ENCODE measurements at places on chromosomes 4 and X.
A peak's percentile ranks its signal among the peaks of the same experiment; 100 is the strongest.

DNA sequence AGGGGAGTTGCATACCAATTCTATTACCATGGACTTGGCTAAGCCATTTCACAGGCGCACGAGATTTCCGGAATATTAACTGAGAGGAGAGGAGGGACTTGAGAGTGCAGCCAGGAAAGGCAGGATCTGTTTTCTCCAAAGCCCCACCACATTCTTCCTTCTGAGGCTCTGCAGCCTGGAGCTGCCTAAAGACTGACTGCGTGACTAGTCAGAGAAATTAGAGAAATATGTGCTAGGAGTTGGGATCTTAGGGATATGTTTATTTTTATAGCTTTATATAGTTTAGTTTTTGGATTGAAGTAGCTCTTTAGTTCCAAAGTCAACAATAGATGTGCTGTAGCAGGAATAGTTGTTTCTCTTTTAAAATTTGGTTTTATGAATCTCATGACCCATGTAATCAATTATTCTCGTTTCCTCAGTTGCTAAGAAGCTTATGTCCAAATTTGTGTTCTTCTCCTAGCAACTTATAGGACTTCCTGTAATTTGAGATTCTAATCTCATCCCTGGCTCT, 300.1 kb upstream of the DDX53 start:
- DNase-seq = no peak

- no peak for DNase-seq
Observed at GRCh38 chrX:42943051-42943974, 165.3 kb upstream of the PPP1R2C start.

GRCh38 chr4:37648084-37648817, 37.9 kb downstream of the RELL1 start:
- DNase-seq = no peak

DNA sequence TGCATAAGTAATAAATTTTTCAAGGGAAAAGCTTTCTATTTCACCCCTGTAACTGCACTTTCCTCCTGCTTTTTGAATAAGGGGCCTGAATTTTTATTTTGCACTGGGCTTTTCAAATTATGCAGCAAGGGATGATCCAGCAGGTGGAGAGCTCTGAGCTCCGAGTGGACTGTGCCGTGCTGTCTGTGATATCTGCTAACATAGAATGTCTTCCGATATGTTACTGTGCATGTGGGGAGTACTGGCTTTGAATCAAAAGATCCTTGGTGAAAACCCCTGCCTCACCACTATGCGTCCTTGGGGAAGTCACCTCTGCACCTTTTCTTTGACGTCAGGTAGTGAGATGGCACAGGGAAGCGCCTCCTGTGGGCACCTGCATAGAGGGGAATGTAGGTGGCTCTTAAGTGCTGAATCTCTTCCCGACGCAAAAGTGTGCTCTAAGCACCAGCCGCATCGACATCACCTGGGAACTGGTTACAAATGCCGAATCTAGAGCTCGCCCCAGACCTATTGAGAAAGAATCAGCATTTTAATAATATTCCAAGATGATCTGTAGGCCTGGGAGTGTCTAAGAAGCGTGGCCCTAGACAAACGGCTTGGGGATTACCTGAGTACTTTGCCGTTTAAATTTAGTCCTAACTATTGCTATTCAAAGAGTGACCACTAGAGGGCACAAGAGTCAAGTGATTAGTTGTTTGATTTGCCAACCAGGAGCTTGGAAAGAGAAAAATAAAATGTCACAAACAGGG, 19.2 kb upstream of the WFS1 start:
- peak; percentile 63 for DNase-seq

GRCh38 chr4:82360298-82361177, 13.3 kb downstream of the HNRNPD start:
- no peak for DNase-seq

GRCh38 chr4:3247399-3248177, 1.4 kb upstream of the MSANTD1 start:
- DNase-seq = no peak

- no peak for DNase-seq
Observed at GRCh38 chrX:133306316-133306715, 88.2 kb upstream of the TFDP3 start.

- DNase-seq = no peak
Observed at GRCh38 chr4:116982656-116983055, 102.7 kb downstream of the TRAM1L1 start.

DNA sequence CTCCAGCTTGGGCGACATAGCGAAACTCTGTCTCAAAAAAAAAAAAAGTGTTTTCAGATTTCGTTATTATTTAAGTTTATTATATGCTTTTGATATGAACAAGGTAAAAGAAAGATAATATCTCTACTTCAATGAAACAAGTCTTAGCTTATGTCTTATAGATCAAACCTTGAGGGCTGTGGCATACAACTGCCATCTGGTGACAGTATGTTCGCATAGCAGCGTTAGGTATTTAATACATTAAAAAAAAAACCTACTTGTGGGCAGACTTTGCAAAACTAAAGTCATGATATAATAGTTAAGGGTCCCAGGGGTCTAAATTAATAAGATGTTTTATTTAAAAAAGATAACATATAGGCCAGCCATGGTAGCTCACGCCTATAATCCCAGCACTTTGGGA, 161.2 kb upstream of the AMOT start:
- peak; percentile 13 for DNase-seq

GRCh38 chr4:164902608-164903007, 25.6 kb downstream of the APELA start:
- DNase-seq = no peak

DNA sequence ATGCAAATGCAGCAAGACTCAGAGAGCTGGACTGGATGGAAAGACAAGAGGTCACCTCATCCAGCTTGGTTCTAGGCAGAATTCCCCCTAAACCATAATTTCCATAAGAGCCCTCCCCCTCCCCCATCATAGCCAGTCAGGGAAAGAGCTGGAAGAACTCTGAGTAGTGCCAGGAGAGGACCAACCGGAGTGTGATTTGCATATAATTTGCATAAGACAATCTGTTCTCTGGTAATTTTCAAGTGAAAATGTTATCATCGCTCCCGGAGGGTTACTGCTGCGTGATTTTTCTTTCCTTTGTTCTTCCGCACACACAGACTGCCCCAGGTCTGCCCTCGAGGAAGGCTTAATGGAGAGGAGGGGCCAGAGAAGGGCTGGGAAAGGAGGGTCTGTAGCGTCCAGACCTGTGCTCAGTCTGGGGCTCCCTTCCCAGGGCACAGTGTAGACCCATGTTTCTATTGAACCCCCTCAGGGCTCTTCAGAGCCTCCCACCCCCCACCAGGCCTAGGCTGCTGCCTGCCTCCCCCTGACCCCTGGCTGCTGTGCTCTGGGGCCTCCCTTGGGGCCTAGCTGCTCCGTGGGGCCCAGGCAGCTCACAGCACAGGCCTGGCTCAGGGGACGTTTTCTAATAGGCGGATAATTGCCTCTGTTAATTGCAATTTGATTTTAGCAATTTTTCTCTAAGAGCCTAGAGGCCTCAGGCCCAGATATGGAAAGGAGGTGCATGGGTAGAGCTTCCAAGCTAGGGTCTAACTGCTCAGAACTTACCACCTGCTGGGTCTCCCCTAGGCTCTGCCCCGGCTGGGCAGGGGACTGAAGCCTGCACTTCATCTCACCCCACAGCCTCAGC, 90.4 kb upstream of the PJA1 start:
- no peak for DNase-seq

- no peak for DNase-seq
Observed at GRCh38 chr4:181517491-181517890, 725.7 kb upstream of the TENM3 start.

DNA sequence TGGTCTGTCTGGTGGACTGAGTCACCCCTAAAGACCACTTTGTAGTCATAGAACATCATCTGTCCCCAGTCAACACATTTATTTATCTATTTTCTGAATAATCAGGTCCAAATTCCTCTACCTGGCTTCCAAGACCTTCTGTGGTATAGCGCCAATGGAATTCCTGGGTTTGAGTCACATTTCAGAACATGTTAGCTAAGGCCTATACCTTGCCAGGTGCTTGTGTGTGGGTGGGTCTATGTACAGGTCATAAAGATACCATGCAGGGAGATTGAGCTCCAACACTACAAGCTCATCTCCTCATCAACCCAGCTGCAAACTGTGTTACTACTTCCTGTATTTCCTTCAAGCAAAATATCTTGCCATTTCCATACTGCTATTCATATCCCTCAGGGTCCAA, 113.3 kb downstream of the TRAPPC11 start:
- no peak for DNase-seq

DNA sequence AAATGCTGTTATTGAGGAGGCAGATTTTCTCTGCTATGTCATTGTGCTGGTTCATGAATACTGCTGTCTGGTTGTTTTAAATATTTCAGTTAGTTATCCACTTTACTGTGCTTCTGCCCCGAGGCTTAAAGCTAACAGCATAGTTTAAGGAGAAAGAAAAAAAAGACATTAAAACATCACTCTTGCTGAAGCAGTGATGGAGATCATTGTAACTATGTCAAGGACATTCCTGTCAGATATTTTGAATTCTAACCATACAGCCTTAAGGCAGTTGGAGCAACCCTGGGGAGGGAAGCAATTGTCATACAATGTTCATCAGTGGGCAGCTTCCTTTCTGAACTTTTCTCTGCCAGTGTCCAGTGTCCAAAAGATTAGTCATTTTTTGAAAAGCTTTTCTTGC, 199.0 kb upstream of the DDX53 start:
- DNase-seq = no peak

DNA sequence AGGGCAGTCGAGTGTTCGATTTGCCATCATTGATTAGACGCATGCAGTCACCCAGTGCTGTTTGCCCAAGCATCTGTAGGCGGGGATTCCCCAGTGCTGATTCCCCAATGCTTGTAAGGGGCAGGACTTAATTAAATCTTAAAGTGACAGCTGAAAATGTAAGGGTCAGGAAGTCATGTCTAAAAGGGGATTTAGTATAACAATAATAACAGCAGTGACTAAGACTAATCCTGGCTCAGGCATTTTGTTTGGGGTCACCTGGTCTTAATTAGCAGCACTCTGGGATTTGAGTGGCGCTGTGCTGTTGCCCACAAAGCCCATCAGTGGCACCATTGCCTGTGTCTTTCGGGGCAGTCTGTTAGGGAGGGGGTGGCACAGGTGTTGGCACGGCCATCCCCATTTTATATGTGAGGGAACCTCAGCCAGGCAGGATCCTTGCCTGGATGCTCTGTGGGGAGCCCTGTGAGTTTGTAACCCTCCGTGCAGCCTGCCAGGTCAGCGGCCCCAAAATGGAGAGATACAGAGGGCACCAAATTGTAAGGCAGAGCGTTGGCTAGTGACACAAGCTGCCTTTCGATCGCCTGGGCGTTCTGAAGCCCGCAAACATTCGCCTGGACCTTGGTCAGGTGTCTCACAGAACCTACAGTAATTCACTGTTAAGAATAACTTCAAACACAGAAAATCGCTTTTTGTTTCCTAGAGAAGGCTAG, 146.7 kb downstream of the TBL1X start:
- DNase-seq = no peak

GRCh38 chrX:141180851-141181250, 3.9 kb upstream of the LDOC1 start:
- no peak for DNase-seq

- no peak for DNase-seq
Observed at GRCh38 chrX:105618393-105619101, 203.8 kb upstream of the NRK start.

DNA sequence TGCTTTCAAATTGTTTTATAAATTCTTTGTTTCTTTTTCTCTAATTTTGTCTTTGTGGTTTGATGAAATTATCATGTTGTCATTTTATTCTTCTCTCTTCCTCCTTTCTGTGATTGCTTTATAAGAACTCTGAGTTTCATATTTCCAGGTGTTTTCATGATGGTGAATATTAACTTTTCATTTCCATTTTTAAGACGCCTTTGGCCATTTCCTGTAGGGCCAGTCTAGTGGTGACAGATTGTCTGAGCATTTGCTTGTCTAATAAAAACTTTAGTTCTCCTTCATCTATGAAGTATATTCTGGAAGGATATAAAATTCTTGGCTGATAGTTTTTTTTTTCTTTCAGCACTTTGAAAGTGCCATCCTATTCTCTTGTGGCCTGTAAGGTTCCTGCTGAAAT, 128.1 kb downstream of the FAM13A start:
- no peak for DNase-seq

- DNase-seq = no peak
Observed at GRCh38 chr4:181647396-181648147, 595.6 kb upstream of the TENM3 start.

DNA sequence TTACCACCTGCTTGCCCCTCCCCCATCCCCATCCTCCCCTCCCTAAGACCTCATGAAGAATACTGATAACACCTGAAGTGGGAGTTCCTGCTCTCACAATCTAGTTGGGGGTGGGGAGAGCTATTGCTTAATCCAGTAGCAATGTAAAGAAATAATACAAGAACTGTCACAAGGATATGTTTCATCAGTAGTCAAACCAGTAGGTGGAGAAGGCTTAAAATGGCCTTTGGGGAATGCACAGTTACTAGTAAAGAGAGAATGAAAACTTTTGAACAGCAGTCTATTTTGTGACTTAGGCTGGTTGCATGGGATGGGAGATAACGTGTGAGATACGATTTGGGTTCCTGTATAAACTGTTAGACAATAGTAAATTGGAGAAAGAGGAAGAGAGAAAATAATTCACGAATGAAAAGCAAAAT, 6.0 kb downstream of the GALNT7 start:
- no peak for DNase-seq

DNA sequence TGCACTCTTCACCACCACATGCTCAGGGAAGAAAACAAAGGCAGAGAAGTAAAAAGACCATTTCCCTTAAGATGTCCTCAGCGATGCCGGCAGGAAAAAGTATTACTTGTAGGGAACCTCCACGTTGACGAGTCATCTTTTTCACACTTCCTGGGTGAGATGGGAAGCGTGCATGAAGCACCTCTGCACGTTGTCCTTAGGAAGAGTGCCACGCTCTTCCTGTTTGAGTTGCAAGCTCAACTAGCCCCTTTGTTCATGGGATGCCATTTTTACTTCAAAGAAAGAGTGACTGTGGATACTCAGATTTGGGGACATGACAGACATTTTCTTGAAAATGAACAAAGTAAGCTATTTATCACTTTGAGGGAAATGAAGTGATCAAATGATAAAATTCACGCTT, 33.8 kb downstream of the DCTD start:
- DNase-seq = no peak

- no peak for DNase-seq
Observed at GRCh38 chrX:150967786-150968185, 15.3 kb upstream of the HMGB3 start.

GRCh38 chr4:56537147-56537546, 31.6 kb downstream of the ARL9 start:
- no peak for DNase-seq

DNA sequence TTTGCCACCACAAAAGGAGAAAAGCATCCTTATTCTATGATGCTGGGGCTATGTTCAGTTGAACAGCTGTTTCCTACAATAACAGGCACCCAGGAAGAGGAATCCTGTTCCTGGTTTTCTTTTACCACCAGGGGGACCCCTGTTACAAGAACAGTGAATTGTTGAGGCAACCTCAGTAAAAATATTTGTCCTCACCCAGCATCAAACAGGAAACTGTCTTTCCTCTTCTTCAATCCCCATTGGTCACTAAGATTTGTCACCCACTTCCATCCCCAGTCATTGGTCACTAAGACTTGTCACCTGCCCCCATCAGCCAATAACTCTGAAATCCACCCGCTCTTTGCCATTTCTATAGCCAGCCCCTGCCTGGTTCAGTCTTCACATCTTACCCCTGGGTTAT, 143.5 kb upstream of the GALNT7 start:
- DNase-seq = peak; percentile 43

Measured in NCI-H2171 treated with DMSO at 0.1 percent for 48 hours (cell line).